ENCODE measurements at places on chromosomes 4 and X.

GRCh38 chrX:13681595-13681994 lies 7.3 kb upstream of the RAB9A start:
- DNase-seq = no peak

- DNase-seq = no peak
Measured at GRCh38 chr4:119898211-119898610, 168.4 kb downstream of the MAD2L1 start.

- no peak for DNase-seq
Measured at GRCh38 chr4:15021946-15022345, 19.7 kb downstream of the CPEB2 start.

- peak; percentile 69 for DNase-seq
Measured at GRCh38 chrX:129529685-129530281, 6.5 kb upstream of the SMARCA1 start.

GRCh38 chr4:188911707-188912106 lies 772.5 kb downstream of the TRIML1 start:
- DNase-seq = no peak

- DNase-seq = no peak
Measured at GRCh38 chrX:122572461-122572860, 611.6 kb upstream of the GRIA3 start.

- DNase-seq = peak; percentile 95
Measured at GRCh38 chrX:107731831-107732502, 43.6 kb downstream of the TSC22D3 start.

GRCh38 chr4:137638934-137639333 lies 106.6 kb upstream of the PCDH18 start:
- DNase-seq = no peak

GRCh38 chrX:80014141-80014940 lies at the start of gene TBX22:
Gene TBX22, plus strand, starts transcription at chrX:80014753. Its CDS starts 7,517 bp downstream, at chrX:80022270.
- DNase-seq = peak; percentile 80

- no peak for DNase-seq
Measured at GRCh38 chrX:132491191-132491590, 2.4 kb upstream of the MBNL3 start.

- no peak for DNase-seq
Measured at GRCh38 chr4:1463927-1464540, 57.8 kb upstream of the NKX1-1 start.

DNA sequence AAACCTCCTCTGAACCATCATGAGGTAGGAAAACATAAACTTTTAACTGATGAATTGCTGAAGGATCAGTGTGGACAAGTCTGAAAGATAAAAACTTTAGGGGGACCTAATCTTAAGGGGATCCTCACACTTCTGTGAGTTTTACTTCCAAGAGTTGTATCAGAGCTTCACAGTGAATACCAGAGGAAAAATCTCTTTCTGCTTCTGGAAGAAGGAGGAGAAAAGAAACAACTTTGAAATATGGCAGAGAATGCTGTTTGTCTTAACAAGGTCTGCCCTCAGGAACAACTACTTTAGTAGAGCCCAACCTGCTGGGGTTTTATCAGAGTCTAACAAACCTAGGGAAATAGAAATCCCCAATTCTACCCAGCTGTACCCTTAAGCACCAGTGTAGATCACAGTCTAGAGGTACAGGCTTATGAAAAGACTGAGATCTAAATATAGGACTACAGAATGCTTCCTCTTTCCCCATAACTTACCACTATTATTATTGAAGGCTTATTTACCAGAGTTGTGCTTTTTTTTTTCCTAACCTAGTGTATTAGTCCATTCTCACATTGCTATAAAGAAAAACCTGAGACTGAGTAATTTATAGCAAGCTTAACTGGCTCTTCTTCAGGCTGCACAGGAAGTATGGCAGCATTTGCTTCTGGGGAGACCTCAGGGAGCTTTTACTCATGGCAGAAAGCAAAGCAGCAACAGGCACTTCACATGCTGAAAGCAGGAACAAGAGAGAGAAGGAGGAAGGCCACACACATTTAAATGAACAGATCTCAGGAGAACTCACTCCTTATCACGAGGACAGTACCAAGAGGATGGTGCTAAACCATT lies 167.9 kb downstream of the CAMK2D start:
- no peak for DNase-seq

DNA sequence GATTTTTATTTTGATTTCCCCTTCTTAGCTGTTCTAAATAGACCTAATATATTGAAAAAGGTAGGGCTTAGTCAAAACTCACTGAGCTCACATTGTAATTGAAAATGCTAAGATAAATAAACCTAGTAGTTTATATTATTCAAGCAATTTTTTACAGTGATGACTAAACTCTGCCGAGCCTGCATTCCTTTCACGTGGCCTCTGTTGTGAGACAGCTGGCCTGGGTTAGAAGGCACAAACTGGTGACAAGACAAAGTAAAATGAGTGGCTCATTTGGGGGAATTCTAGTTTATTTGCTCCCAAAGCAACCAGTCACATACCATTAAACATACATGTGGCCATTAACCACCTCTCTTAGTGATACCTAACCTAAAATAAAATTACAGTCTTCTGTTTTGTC lies 169.4 kb upstream of the TEX13C start:
- no peak for DNase-seq

DNA sequence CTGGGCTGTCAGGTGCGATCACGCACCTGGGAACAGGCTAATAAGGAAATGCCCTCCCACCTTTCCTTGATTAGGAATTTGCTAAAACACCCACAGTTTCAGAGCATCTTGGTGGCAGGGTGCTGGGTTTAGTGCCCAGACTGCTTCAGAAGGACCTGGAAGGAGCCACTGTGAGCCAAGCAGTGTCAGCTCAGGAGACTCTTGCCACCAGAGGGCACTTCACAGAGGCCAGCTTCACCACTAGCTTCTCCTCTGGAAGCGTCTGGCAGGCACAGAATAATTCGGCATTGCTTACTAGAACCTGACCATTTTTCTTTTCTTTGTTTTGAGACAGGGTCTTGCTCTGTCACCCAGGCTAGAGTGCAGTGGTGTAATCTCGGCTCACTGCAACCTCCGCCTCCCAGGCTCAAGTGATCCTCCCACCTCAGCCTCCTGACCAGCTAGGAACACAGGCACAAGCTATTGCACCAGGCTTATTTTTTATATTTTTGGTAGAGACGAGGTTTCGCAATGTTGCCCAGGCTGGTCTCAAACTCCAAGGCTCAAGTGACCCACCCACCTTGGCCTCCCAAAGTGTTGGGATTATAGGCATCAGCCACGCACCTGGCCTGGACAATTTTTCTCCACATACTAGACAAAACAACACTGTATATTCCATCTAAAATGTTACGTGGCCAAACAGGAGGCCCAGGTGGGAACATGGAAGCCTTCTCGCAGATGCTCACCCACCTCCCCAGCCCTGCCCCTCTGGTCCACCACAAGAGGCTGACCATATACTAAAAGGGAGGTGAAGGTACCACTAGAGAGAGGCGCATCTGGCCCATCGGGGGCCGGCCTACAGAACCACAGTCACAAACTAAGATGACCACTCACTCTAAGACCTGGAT lies 14.1 kb downstream of the NOP14 start:
- DNase-seq = peak; percentile 56

GRCh38 chrX:39855748-39856129 lies 242.0 kb downstream of the BCOR start:
- no peak for DNase-seq

- no peak for DNase-seq
Measured at GRCh38 chr4:80173841-80174240, 23.5 kb upstream of the PRDM8 start.

DNA sequence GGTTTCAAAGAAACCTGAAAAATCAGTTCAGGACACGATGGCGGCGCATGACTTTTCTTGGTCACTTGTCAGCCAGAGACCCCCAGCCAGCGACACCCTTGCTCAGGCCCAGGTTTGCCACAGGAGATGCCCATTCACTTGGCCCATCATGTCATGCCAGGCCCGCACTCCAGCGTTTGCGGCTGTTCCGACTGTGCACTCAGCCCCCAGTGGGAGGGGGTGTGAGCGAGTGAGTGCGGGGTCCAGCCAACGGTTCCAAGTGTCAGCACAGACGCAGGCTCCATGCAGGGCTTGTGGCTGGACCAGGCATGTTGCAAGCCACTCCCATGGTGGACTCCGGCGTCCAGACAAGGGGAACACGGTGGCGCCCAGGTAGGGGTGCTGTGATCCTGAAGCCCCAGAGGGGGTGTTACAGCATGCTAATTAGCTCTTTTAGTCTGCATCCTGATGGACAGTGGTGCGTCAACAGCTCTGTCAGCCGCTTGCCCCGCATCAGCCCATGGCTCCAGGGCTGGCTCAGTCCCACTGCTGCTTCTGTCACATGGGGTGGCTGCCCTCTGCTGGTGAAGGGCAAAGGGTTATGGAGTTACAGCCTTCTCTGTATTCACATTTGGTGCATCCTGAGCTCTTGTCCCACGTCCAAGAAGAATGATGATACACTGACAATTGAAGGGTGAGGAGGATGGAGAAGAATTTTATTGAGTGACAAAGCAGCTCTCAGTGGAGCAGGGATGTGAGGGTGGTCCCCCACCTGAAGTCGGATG lies 3.7 kb upstream of the MAEA start:
- DNase-seq = no peak

- DNase-seq = no peak
Measured at GRCh38 chr4:102244878-102245535, 100.3 kb downstream of the SLC39A8 start.

GRCh38 chrX:10135561-10136399 lies 21.0 kb upstream of the CLCN4 start:
- peak; percentile 70 for DNase-seq

GRCh38 chrX:115392871-115393270 lies 103.4 kb downstream of the LUZP4 start:
- peak; percentile 42 for DNase-seq

GRCh38 chrX:790041-790506 lies 159.5 kb downstream of the SHOX start:
- DNase-seq = no peak

DNA sequence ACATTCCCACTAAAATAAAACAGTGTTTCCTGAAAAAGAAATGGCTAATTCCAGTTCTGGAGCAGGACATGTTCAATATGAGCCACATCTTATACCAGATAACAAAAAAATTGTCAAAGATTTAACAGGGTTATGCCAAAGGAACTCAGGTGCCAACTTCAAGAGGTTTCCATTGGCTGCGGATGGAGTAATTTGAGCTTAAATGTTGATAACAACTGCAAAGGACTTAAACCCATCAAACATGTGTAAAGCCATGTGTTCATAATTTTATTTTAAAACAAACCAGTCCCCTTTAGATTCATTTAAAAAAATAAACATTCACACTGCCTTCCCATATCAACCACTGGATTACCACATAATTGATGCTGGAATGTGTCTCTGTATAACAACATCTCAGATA lies 156.4 kb upstream of the PCDH18 start:
- no peak for DNase-seq
